ENCODE measurements at places on chromosomes 5 and 9.

- DNase-seq: no peak
These were observed 6.0 kb upstream of the PLAC8L1 start for GRCh38 chr5:146111409-146111808.

GRCh38 chr5:124524552-124525232, 221.7 kb downstream of the ZNF608 start:
- DNase-seq: no peak

DNA sequence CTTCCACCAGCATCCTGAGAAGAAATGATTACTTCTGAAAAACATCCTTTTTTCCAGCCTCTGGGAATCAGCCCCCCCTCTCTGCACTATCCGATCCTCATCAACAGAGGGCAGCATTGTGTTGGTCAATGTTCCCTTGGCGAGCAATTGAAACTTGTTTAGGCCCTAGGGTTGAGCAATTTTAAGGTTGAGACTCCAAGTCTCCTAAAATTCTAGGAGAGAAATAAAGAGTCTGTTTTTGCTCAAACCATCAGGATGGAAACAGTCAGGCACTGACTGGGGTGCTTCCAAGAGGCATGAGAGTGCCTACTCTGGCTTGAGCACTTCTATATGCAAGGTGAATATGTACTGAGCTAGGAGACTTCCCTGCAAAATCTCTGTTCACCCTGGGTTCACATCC, 12.4 kb upstream of the CYFIP2 start:
- peak; percentile 33 for DNase-seq

- DNase-seq: no peak
These were observed 250.4 kb upstream of the IRX4 start for GRCh38 chr5:2133080-2133479.

DNA sequence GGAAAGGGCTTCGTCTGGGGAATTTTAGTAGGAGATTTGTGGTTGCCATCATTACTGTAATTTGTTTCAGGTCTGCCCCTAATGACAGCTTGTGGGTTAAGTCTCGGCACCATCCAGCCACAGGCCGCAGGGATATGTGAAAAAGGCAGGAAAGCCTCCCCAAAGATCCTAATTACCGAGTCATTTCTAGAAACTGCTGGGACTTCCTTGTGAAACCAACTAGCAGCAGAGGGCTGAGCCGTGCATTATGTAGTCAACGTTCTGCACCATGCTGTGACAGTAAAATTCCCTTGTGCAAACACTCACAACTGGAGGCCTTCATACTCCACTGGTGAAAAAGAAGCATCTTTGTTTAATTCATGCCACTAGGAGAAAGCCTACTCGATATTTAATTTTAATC, 230.3 kb downstream of the MPDZ start:
- no peak for DNase-seq

- no peak for DNase-seq
These were observed 91.5 kb upstream of the EGFLAM start for GRCh38 chr5:38166832-38167231.

GRCh38 chr5:448766-449090, 5.8 kb downstream of the EXOC3 start:
- DNase-seq: no peak

DNA sequence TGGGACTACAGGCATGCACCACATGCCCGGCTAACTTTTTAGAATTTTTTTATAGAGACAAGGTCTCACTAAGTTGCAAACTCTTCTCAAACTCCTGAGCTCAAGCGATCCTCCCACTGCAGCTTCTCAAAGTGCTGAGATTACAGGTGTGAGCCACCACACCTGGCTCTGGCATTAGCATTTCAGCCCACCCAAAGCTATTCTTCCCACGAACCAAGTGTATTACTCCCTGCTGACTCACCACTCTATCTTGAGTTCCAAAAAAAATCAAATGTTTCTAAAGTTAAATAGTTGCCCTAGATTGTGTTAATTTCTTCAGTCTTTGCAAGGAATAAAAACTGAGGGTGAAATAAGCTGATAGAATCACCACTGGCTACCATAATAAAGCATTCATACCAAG, 205.5 kb downstream of the ARRDC3 start:
- no peak for DNase-seq

GRCh38 chr9:2599896-2600295, 21.7 kb upstream of the VLDLR start:
- no peak for DNase-seq

- no peak for DNase-seq
These were observed 33.7 kb downstream of the GLDC start for GRCh38 chr9:6611865-6612264.

DNA sequence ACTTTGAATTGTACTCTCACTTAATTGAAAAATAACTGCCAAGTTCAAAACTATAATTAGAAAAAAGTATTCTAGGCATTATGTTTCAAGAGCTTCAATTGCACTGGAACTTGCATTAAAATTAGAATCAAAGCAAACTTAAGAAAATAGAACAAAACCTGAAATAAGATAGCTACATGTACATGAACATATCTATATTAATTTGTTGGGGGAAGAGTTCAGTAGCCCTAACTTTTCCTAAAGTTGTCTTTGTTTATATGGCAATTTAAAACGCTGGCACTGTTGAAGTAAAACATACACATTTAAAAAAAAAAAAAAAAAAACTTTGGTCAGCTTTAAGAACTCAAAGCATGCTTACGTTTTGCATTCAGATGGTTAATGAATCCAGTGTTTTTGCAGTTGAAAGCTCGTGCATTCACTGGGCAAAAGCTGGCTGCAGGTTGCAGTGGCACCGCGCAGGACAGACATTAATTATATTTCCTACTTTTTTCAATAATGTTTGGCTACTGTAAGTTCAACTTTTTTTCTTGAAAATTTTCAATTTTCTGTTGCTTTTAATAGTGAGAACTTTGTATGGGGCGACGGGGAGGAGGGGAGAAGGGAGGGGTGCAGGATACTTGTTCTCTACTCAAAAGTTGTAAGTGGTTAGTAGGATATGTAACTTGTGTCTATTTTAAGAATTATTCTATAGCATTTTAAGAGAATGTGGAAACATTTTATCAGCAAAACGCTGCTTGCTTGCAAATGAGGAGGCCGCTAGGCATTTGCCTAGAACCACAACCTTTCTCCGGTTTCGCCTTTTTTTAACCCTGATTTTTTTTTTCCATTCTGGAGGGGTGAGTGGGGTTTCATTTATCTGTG, 3.9 kb downstream of the NR2F1 start:
- no peak for DNase-seq

DNA sequence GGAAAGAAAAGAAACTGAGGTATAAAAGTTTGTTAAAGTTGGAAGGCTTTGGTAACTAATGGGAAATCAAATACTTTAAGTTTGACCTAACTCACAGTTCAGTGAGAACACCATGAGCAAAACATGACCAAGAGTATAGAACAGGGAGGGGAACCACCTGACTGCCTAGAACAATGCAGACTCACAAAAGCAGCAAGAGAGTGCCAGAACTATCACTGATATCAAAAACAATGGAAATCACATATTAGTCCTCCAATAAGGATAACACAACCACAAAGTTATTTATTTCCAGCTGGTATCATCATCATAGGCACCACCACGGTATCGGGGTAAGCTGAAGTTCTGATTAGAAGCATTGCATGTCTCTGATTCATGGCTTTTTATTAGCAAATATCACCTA, 77.5 kb downstream of the TRPM6 start:
- no peak for DNase-seq

GRCh38 chr9:115367780-115368525, 250.0 kb upstream of the TNC start:
- peak; percentile 13 for DNase-seq

- no peak for DNase-seq
These were observed 14.2 kb upstream of the NRARP start for GRCh38 chr9:137316012-137316981.

- no peak for DNase-seq
These were observed 16.2 kb upstream of the ITGA1 start for GRCh38 chr5:52771343-52772039.

DNA sequence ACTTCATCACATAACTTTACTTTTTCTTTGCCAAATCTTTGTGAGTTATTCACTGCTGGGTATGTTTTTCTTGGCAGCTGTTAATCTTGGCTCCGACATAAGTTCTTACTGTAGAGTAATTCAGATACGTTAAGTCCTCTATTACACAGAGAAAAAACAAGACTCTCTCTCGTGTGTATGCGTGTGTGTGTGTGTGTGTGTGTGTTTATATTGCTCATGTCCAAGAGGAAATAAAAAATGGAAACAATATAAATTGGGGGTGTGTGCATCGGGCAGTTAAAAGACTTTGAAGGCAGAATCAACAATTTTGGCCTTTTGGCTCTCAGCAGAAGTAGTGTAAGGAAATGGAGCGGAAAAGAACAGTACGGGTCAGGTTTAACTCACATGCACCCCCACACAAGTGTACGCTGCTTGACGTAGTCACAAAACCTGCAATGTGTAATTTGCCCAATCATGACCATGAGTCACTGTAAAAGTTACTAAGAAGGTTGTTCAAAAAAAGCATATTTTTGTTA, 67.2 kb upstream of the IFNE start:
- DNase-seq: peak; percentile 95

DNA sequence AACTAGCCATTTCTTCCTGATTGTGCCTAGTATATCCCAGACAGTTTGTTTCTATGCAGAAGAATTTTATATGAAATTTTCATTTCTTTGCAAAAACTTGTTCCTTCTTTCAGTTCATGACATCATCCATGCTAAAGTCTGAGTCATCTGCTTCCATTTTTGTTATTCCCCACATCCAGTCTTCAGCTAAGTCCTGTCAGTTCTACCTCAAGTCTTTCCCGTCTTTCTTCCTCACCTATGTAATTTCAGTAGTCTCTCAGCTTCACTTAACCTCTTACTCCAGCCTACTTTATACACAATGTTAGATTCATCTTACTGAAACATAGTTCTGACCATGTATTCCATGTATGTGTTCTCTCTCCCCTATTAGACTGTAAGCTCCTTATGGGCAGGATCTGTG, 39.1 kb downstream of the G3BP1 start:
- no peak for DNase-seq

DNA sequence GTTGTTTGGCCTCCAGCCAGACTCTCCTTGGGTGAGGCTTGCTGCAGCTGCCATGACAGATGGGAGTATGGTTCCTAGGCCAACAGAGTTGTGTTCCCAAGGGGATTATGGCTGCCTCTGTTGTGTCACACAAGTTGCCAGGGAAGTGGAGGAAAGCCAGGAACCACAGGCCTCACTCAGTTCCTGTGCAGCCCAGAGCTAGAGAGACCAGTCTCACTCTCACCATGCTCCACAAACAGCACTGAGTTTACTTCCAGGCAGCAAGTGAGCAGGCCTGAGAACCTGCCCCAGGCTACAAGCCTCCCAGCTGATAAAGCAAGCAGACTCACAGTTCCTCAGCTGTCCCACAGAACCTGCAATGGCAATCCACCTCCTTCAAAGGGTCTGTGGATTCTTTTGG, 273.6 kb upstream of the TAS2R1 start:
- peak; percentile 6 for DNase-seq

DNA sequence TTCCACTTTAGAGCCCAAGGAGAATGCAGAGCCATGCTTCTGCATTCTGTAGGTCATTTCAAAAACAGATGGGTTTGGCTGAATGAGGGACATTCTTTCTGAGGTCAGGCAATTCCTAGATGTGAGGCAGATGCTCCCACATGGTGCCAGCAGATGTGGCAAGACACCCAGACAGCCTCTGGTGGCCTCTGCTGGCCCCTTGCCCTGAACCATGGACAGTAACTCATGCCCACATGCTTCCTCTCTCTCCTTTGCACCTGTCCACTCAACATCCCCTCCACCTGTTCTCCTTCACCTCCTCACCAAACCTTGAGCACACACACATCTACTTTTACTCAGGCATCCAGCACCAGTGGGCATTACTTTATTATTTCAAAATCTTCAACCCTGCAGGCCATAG, 252.3 kb downstream of the DNAH5 start:
- no peak for DNase-seq

DNA sequence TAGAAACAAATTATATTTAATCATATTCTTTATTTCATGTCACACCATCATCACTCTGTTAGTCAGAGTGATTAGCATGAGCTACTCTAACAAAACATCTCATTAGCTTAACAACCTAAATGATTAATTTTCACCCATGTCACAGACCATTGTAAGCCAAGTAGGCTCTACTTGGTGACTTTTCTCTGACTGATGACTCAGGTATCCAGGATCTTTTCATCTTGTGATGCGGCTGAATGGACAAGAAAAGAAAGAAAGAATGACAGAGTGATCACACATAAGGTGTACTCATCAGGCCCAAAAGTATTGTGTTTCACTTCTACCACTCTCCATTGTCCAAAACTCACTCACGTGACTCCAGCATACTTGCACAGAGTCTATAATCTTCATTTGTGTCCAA, 299.3 kb downstream of the ANXA1 start:
- no peak for DNase-seq

DNA sequence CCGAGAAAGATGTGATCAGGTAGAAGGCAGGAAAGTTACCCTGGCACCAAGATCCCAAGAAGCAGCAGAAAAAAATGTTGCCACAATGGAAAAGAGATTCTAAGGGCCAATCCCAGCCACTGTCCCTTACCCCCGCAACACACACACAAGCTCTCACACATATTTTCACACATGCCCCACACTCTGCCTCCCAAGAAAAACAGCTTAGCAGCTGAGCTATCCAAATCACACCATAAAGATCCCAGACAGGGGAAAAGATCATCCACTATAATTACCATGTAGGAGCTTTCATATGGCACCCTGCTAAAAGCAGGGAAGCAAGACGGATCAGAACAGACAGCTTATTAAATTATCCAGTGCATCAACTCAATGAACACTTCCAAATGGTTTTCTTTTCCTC, 143.4 kb downstream of the FAM114A2 start:
- DNase-seq: no peak

DNA sequence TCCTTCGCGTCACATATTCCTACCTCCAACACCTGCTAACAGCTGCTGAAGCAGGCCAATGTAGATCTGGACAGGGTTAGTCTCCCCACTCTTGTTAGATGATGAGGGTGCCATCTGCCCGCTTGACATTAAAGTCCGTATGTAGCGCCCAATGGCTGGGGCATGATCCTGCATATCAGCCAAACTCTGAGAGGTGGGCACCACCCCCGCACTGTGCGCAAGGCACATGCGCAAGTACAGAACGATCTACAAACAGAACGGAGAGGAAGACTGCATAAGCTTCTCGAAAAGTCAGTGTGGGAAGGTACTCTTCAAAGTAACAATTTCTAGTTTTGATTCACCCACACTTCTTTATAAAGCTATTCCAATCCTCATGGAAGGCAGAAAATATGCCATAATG, 69.8 kb downstream of the ECPAS start:
- DNase-seq: no peak

- no peak for DNase-seq
These were observed 65.2 kb downstream of the MSX2 start for GRCh38 chr5:174789596-174789995.

All from fibroblast of the conjunctiva (primary cell).